ENCODE measurements at places on chromosomes 12 and 14. TPM values are rescaled to one million over a fixed set of nuclear protein-coding genes. Genes with fewer than 3 reads are reported as not detected.

GRCh38 chr12:69359531-69360347 lies at the start of gene YEATS4:
TSS of gene YEATS4 (plus strand) at chr12:69359743. CDS start at chr12:69359973, 230 bp downstream.
- no peaks in the 10 kb centered on the region for H3K27me3 ChIP-seq
- H3K4me3 ChIP-seq: peak within 1 kb of the TSS; percentile 73
- peak; percentile 89 for DNase-seq
- no peaks in the 10 kb centered on the region for H3K4me1 ChIP-seq
- no peaks in the 10 kb centered on the region for H3K36me3 ChIP-seq

DNA sequence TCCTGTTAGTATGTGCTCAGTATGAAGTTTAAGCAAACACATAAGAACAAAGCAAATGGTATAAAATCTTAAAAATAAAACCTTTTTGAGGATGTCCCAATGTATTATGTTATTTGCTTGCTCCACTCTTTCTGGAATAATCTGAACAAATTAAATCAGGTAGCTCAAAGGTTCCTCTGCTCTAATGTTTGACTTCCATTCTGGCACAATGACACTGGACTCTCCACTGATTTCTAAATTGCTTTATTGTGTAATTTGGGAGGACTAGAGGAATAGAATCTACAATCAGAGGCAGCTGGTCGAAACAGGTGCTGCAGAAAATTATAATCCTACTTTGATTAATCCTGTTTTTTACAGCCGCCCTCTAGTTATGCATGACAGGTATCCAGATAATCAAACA lies 523.7 kb upstream of the FOXG1 start:
- no peaks in the 10 kb centered on the region for H3K36me3 ChIP-seq
- H3K4me3 ChIP-seq: no peak overlapping the region
- no peaks in the 10 kb centered on the region for H3K4me1 ChIP-seq

- H3K4me1 ChIP-seq: peaks cover 5% of the 10 kb centered on the region
- H3K4me3 ChIP-seq: no peak overlapping the region
- peak overlapping the region; percentile 49 for H3K27ac ChIP-seq
- DNase-seq: peak; percentile 68
Measured at GRCh38 chr12:110537605-110538409, 35.7 kb downstream of the RAD9B start.

GRCh38 chr12:96427269-96427729 lies 27.1 kb upstream of the CDK17 start:
- no peak overlapping the region for H3K27ac ChIP-seq
- H3K36me3 ChIP-seq: no peaks in the 10 kb centered on the region
- no peaks in the 10 kb centered on the region for H3K27me3 ChIP-seq

GRCh38 chr14:106210650-106211049 lies 684.3 kb downstream of the TMEM121 start:
- no peaks in the 10 kb centered on the region for H3K36me3 ChIP-seq
- H3K4me3 ChIP-seq: no peak overlapping the region
- no peaks in the 10 kb centered on the region for H3K27me3 ChIP-seq
- no peak for DNase-seq
- no peaks in the 10 kb centered on the region for H3K4me1 ChIP-seq

- H3K36me3 ChIP-seq: no peaks in the 10 kb centered on the region
- H3K27ac ChIP-seq: no peak overlapping the region
- H3K4me1 ChIP-seq: no peaks in the 10 kb centered on the region
- DNase-seq: no peak
- H3K4me3 ChIP-seq: peak overlapping the region; percentile 99
Measured at GRCh38 chr14:103560691-103561090, 1.8 kb downstream of the BAG5 start.

DNA sequence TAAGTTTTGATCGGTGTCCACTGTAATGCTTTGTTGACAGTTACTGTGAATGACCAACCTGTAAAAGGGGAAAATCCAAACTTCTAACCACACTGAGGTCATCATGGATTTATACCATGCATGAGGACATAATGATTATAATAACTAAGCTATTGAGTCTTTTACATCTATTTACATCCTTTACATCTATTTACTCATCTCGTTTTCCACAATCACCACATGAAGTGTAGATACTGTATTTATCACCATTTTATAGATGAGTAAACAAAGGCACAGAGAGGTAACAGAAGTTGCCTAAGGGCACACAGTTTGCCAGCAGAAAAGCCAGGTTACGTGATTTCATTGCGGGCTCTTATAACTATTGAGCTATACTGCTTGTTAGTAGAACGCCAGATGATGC lies 27.9 kb upstream of the EID3 start:
- no peak overlapping the region for H3K4me3 ChIP-seq
- H3K27me3 ChIP-seq: no peaks in the 10 kb centered on the region
- no peak for DNase-seq
- H3K36me3 ChIP-seq: no peaks in the 10 kb centered on the region
- H3K27ac ChIP-seq: no peak overlapping the region
- peaks cover 4% of the 10 kb centered on the region for H3K4me1 ChIP-seq

GRCh38 chr12:66884091-66884490 lies 205.2 kb upstream of the GRIP1 start:
- H3K27ac ChIP-seq: no peak overlapping the region
- no peaks in the 10 kb centered on the region for H3K36me3 ChIP-seq
- no peaks in the 10 kb centered on the region for H3K4me1 ChIP-seq
- H3K4me3 ChIP-seq: no peak overlapping the region
- no peak for DNase-seq

DNA sequence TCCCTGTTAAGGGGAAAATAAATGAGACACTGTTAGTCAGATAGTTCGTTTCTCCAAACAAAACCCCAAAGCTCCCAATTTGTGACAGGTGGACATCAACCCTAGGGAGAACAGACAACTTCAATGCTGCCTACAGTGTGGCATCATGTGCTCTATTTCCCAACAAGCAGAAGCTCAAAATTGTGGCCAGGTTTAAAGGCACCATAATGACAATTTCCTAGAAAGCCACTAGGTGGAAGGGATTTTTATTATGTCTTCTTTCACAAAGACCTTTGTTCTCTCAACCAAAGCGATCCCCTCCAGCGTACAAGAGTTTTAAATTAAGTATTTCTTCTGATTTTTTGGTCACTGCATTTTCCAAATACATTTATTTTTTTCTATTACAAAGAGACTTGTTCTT lies 88.0 kb upstream of the MBIP start:
- H3K4me3 ChIP-seq: no peak overlapping the region
- H3K36me3 ChIP-seq: no peaks in the 10 kb centered on the region
- H3K27me3 ChIP-seq: no peaks in the 10 kb centered on the region
- H3K4me1 ChIP-seq: no peaks in the 10 kb centered on the region

ACOT6 gene
- 1.4 TPM for total RNA-seq

GRCh38 chr12:65955452-65955851 lies 131.2 kb downstream of the HMGA2 start:
- H3K27me3 ChIP-seq: no peaks in the 10 kb centered on the region
- no peak overlapping the region for H3K4me3 ChIP-seq
- no peaks in the 10 kb centered on the region for H3K36me3 ChIP-seq
- no peak for DNase-seq
- no peak overlapping the region for H3K27ac ChIP-seq
- no peaks in the 10 kb centered on the region for H3K4me1 ChIP-seq

- no peaks in the 10 kb centered on the region for H3K4me1 ChIP-seq
- H3K27me3 ChIP-seq: no peaks in the 10 kb centered on the region
- no peak for DNase-seq
Measured at GRCh38 chr12:113030875-113031525, 25.5 kb upstream of the DTX1 start.

SLC22A17 gene
- total RNA-seq: 1.5 TPM

- no peak overlapping the region for H3K27ac ChIP-seq
- H3K4me1 ChIP-seq: no peaks in the 10 kb centered on the region
- no peak overlapping the region for H3K4me3 ChIP-seq
- peak; percentile 8 for DNase-seq
- H3K36me3 ChIP-seq: no peaks in the 10 kb centered on the region
Measured at GRCh38 chr12:132450418-132451171, 39.4 kb upstream of the FBRSL1 start.

- H3K27ac ChIP-seq: no peak overlapping the region
- no peak for DNase-seq
- no peaks in the 10 kb centered on the region for H3K27me3 ChIP-seq
Measured at GRCh38 chr12:46507766-46508165, 135.2 kb upstream of the SLC38A2 start.

GRCh38 chr12:26090836-26091510 lies 33.9 kb downstream of the BHLHE41 start:
- no peak for DNase-seq
- no peaks in the 10 kb centered on the region for H3K4me1 ChIP-seq
- no peaks in the 10 kb centered on the region for H3K27me3 ChIP-seq
- no peaks in the 10 kb centered on the region for H3K36me3 ChIP-seq

- no peak for DNase-seq
- peaks cover 19% of the 10 kb centered on the region for H3K4me1 ChIP-seq
- H3K27ac ChIP-seq: peak overlapping the region; percentile 62
- no peak overlapping the region for H3K4me3 ChIP-seq
Measured at GRCh38 chr12:106070147-106070546, 68.6 kb downstream of the NUAK1 start.

GRCh38 chr14:30885840-30886740 lies 11.7 kb downstream of the COCH start:
- no peaks in the 10 kb centered on the region for H3K4me1 ChIP-seq
- no peak overlapping the region for H3K27ac ChIP-seq
- H3K36me3 ChIP-seq: no peaks in the 10 kb centered on the region
- H3K27me3 ChIP-seq: no peaks in the 10 kb centered on the region
- DNase-seq: no peak

- no peaks in the 10 kb centered on the region for H3K4me1 ChIP-seq
- no peak overlapping the region for H3K27ac ChIP-seq
- no peak for DNase-seq
- no peak overlapping the region for H3K4me3 ChIP-seq
- no peaks in the 10 kb centered on the region for H3K27me3 ChIP-seq
Measured at GRCh38 chr14:91123201-91123600, 9.3 kb downstream of the DGLUCY start.
